Occipital lobe (tissue), 3 donors: ENCODE measurements at places on chromosomes 12 and 14. TPM values are rescaled to one million over a fixed set of nuclear protein-coding genes. Genes with fewer than 3 reads are reported as not detected.

The ESPL1 gene
- 1.7 TPM for total RNA-seq

DNA sequence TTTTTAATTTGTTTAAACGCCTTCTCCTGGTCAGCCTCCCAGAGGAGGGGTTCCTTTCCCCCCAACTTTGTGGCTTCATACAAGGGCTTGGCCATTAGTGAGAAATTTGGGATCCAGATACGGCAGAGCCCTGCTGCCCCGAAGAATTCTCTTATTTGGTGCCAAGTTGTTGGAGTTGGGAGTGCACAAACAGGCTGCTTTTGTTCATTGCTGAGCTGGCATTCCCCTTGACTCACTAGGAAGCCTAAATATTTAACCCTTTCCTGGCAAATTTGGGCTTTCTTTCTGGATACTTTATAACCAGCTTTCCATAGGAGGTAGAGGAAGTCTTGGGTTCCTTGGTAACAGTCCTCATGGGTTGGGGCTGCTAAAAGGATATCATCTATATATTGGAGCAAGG, 10.3 kb upstream of the ADAM21 start:
- DNase-seq, result no peak

- DNase-seq, result no peak
Observed at GRCh38 chr12:12812618-12813119, 477 bp upstream of the DDX47 start.

The MORN3 gene
- total RNA-seq, result 2.8 TPM

GRCh38 chr14:29940482-29940881, 12.8 kb upstream of the PRKD1 start:
- DNase-seq, result no peak

- no peak for DNase-seq
Observed at GRCh38 chr14:92473261-92473968, 40.2 kb upstream of the RIN3 start.

DNA sequence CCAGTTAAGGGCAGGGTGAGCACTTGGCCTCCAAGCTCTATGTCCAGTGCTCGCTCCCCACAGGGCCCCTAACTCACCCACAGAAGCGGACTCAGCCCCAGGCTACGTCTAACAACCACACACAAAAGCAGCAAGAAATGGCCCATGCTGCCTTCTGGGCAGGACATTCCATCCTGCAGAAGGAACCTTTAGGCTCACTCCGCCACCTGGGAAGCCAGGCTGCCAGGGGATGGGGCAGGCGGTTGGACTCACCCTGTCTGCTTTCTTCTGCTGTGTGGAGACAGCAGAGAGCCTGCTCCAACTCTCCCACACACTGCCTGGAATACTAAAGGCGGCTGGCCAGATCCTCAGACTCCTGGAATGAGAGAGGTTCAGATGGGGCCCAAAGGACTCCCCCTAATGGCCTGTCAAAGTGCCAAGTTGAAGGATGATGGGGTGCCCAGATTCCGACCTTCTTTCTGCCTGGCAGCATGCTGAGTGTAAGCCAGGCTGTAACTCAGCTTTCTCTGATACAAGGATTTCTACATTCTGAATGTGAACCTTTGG, 27.7 kb upstream of the BLTP3B start:
- DNase-seq, result peak; percentile 17
